ENCODE measurements at places on chromosomes 13 and 19. TPM values are rescaled to one million over a fixed set of nuclear protein-coding genes. Genes with fewer than 3 reads are reported as not detected.

ZNF805 gene
- total RNA-seq: 1.7 TPM

NLRP7 gene
- not detected for total RNA-seq

CYP2S1 gene
- total RNA-seq: 26.9 TPM

ZNF66 gene
- not detected for total RNA-seq

MAP4K1 gene
- total RNA-seq: 0.92 TPM

GIPR gene
- 1.7 TPM for total RNA-seq

NKG7 gene
- not detected for total RNA-seq

KLK12 gene
- total RNA-seq: not detected

SCN1B gene
- total RNA-seq: 19.9 TPM

LRRC63 gene
- not detected for total RNA-seq

CALR3 gene
- not detected for total RNA-seq

CNFN gene
- 51.3 TPM for total RNA-seq

Data from A549 treated with CORT108297 at 1 μM for 4 hours (cell line).